CD14-positive monocyte (primary cell): ENCODE measurements at places on chromosomes 4 and X. TPM values are rescaled to one million over a fixed set of nuclear protein-coding genes. Genes with fewer than 3 reads are reported as not detected.

DNA sequence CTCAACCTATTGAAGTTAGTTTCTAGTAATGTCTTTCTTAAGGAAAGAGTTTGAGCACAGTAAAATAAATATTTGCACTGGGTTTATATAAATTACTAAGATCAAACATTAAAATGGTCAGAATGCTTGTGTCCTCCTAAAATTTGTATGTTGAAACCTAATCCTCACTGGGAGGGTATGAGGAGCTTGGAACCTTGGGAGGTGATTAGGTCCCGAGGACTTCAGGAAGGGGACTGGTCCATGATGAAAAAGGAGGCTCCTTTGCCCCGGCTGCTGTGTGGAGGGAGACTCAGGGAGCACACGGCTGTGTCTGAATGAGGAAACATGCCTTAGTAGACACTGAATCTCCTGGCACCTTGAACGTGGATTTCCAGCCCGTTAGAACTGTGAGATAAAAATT is 221.9 kb downstream of the TENM3 start:
- no peak for DNase-seq
- no peaks in the 10 kb centered on the region for H3K36me3 ChIP-seq
- H3K27me3 ChIP-seq, result no peaks in the 10 kb centered on the region
- no peak overlapping the region for H3K4me3 ChIP-seq

DNA sequence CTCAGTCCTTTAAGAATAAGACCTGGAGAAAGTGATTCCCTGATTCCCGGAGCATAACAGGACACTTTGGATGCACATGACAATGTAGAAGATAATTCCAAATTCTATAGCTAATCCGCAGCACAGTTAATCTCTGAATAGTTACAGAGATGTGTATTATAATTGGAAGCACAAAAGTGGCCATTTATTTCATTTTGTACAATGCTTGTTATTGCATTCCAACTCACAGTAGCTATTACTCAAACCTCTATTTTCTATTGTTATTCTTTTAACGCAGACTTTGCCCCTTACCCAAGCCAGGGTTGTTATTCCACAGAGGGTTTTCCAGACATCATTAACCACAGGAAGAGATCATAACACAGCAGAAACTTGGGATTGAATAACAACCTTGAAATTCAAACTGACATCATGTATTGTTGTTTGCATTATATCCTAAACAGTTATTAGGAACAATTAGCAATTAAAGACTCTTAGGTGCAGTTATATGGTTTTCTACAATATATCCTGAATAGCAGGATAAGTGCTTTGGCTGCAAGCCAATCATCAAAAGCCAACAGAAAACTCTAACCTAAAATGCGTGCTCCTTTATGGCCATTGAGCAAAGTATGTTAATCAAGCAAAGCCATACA is 984.0 kb upstream of the TENM3 start:
- DNase-seq, result no peak
- no peak overlapping the region for H3K27ac ChIP-seq
- no peaks in the 10 kb centered on the region for H3K36me3 ChIP-seq
- no peaks in the 10 kb centered on the region for H3K27me3 ChIP-seq
- H3K4me3 ChIP-seq, result no peak overlapping the region

DNA sequence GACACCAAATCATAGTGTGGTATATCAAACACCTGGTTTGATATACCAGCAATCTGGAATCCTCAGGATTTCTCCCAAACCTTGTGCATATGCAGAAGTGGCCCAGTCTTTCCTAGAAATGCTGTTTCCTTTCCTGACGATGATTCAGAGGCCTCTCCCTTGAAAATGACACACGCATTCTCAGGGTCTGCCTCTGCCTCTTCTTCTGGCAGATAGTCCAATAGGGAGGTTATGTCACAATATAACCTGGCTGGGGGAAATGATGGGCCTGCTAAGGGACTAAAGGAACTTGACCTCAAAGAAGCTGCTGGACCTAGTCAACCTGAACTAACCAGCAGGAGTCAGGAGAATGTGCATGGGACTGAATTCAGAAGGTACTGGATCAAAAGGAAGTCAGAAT is 435.2 kb downstream of the IDS start:
- peaks cover 5% of the 10 kb centered on the region for H3K4me1 ChIP-seq
- H3K27ac ChIP-seq, result no peak overlapping the region
- DNase-seq, result no peak
- H3K27me3 ChIP-seq, result no peaks in the 10 kb centered on the region
- no peak overlapping the region for H3K4me3 ChIP-seq

The AMELX gene
- polyA plus RNA-seq, result not detected

- DNase-seq, result no peak
- H3K4me1 ChIP-seq, result no peaks in the 10 kb centered on the region
- H3K4me3 ChIP-seq, result no peak overlapping the region
- no peaks in the 10 kb centered on the region for H3K36me3 ChIP-seq
These were observed 123.5 kb upstream of the BMPR1B start for GRCh38 chr4:94634271-94634670.

DNA sequence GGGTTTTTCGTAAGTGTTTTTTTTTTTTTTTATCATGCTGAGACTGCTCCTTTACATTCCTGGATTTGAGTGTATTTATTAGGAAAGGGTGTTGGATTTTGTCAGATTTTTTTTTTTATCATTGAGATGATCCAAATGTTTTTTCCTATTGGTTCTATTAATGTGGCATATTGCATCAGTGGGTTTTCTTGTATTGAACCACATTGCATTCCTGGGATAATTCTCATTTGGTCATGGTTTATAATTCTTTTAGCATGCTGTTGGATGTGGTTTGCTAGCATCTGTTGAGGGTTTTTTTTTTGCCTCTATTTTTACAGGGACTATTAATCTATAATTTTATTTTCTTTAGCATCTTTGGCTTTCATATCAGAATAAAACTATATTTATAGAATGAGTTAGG is 28.8 kb downstream of the COL4A5 start:
- H3K36me3 ChIP-seq, result no peaks in the 10 kb centered on the region
- no peaks in the 10 kb centered on the region for H3K4me1 ChIP-seq
- no peaks in the 10 kb centered on the region for H3K27me3 ChIP-seq
- no peak for DNase-seq

The BEX2 gene
- 0.66 TPM for polyA plus RNA-seq

The ADH7 gene
- polyA plus RNA-seq, result not detected in 2 replicates

The CSAG2 gene
- not detected in 2 replicates for polyA plus RNA-seq

DNA sequence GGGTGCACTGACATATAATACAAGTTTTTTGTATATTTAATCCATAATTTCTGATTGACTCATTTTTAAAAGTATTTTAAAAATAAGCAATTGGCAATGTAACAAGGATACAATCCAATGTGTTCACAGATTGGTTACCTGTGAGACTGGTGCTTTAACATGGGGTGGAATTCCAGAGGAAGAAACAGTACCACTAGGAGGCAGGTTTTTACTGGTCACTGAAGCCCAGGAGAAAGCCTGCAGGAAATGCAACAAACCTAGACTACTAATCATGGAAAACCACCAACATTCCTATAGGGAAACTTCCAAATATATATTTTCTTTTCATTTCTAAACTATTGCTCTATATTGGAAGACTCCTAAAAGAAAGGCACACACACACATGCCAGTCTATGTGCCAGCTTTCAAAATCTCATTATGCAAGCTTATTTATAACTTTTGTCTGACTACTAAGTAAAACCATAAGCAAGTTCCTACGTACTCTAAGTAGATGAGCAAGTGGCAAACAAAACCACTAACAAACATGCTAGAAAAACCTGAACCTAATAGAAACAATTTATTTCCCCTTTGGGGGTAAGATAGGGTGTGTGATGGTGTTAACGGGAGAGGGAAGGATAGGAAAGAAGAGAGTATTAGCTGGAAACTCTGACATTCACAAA is 19.2 kb downstream of the G3BP2 start:
- H3K36me3 ChIP-seq, result peaks cover 99% of the 10 kb centered on the region
- no peak overlapping the region for H3K27ac ChIP-seq
- H3K4me3 ChIP-seq, result no peak overlapping the region
- H3K4me1 ChIP-seq, result no peaks in the 10 kb centered on the region

The CFI gene
- not detected for polyA plus RNA-seq

DNA sequence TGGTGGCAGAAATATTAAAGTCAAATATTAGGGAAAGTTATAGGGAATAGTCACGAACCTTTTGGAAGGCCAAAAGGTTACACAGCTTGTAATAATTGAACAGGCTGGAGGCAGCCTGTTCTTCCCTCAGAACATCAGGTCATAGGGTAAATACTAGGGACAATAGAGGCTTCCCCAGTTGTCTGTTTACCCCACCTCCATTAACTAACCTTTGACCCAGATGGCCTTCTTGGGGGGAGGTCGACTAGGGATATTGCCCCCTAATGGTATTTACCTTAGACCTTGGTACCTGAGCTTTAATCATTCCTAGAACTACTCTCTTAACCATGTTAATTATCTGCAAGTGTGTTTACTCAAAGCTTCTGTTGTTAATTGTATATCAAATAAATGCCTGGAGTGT is 26.0 kb downstream of the C4orf17 start:
- H3K27me3 ChIP-seq, result no peaks in the 10 kb centered on the region
- no peak for DNase-seq
- no peak overlapping the region for H3K4me3 ChIP-seq
- no peak overlapping the region for H3K27ac ChIP-seq
- no peaks in the 10 kb centered on the region for H3K36me3 ChIP-seq

DNA sequence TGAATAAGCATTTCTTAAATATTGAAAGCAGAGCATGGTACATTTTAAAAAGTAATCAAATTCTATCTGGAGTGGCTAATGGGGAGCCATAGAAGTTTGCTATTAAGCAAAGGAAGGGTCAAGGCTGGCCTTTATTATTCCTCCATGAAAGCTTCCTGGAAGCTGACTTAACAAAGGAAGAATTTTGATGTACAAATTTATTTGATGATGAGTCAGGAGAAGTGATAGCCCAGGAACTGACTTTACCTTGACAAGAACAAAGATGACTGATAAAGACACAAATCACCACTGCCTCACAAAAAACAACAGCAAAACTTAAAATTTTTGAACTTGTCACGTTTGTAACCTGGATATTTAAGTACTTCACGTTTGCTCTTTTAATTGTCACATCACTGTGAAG is 872.1 kb downstream of the PCDH7 start:
- H3K27me3 ChIP-seq, result no peaks in the 10 kb centered on the region
- no peak overlapping the region for H3K27ac ChIP-seq
- no peak overlapping the region for H3K4me3 ChIP-seq
- no peak for DNase-seq
- no peaks in the 10 kb centered on the region for H3K4me1 ChIP-seq

DNA sequence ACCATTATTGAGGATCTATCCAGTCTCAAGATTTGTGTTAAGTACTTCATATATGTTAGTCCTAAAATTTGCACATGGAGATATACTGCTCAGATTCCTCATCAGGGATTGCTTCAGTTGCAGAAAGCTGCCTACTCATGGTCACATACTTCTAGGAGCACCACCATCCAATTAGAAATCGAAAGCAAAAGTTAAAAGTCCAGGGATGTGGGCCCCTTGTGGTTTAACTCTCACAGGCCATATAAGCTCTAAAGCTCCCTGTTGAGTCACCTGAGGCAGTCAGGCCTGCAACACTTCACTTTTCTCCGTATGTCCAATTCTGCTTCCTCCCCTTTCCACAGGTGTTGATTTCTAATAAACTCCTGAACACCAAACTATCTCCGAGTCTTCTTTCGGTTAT is 84.2 kb downstream of the CNOT6L start:
- peaks cover 26% of the 10 kb centered on the region for H3K36me3 ChIP-seq
- peak; percentile 57 for DNase-seq
- peaks cover 10% of the 10 kb centered on the region for H3K4me1 ChIP-seq
- peak overlapping the region; percentile 74 for H3K27ac ChIP-seq
- no peak overlapping the region for H3K4me3 ChIP-seq

- no peaks in the 10 kb centered on the region for H3K36me3 ChIP-seq
- no peaks in the 10 kb centered on the region for H3K27me3 ChIP-seq
- H3K4me3 ChIP-seq, result no peak overlapping the region
- no peak overlapping the region for H3K27ac ChIP-seq
These were observed 30.1 kb downstream of the KDM6A start for GRCh38 chrX:44903107-44903506.

DNA sequence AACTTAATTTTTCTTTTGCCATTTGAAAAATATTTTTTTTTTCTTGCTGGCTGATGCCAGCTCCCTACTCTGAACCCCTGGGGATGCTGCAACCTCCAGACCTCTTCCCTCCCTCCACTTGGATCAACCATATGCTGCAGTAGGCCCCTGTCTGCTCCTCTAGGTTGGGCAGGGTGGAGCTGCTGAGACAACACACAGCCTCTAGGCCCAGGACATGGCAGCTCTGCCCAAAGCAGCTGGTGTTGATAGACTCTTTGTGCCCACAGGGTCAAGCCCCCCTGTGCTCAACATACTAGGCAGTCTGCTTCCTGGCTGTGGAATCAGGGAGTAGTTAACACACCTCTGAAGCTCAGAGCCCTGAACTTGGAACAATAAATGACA is 19.9 kb upstream of the CLNK start:
- H3K27me3 ChIP-seq, result no peaks in the 10 kb centered on the region
- no peak for DNase-seq
- H3K36me3 ChIP-seq, result no peaks in the 10 kb centered on the region
- no peaks in the 10 kb centered on the region for H3K4me1 ChIP-seq

DNA sequence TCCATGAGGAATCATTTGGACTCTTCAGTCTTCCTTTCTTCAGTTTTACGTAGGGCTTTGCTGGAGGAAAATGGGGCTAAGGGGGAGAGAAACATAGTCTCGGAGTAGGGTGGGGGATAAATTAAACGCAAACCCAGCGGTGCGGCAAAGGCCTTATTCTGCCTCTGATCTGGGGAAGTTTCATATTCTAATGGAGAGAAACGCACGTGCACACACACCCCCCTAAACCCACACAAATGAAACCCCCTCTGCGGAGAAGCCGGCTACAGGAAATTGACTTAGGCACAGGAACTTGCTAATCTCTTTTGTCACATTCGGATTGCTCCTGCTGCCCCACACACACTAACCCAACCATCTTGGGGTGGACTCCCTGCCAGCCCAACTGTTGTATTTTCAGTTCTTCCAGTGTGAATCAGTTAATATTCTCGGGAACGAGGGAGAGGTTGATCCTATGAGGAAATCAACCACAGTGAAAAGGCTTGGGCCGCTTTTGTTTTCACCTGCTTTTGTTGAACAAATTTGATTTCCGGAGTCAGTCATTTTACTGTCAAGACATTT is at the start of gene RHOH:
TSS of gene RHOH (plus strand) at position 308 of the 558 bp plus-strand sequence. CDS start 46,356 bp downstream, outside the sequence.
- peaks cover 55% of the 10 kb centered on the region for H3K4me1 ChIP-seq
- H3K4me3 ChIP-seq, result peak within 1 kb of the TSS; percentile 50
- peak; percentile 48 for DNase-seq
- no peak within 1 kb of the TSS for H3K27ac ChIP-seq
- no peaks in the 10 kb centered on the region for H3K36me3 ChIP-seq

DNA sequence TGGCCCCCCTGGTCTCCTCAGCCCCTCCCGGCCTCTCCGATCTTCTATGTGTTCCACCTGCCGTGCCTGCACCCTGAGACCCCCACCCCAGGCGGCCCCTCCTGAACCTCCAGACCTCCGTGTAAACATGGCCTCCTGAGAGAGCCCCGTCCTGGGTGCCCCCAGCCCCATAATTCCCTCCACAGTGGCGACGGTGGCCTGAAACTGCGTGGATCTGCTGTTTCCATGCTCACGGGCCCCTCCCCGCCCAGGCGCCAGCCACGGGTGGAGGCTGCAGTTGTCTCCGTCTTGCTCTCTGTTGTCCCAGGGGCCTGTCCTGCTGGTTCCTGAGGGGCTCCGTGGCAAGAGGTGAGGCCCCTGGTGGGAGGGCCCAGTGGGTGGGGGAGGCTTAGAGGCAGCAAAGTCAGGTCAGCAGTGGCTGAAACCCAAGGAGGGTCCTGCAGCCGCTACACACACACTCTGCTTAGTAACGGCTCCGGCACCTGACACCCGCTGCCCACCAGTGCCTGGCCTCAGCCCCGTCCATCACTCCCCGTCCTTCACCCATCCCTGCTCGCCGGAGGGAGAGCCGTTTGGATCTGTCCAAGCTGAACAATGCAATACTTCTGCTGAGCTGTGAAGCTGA is 75.8 kb downstream of the FAM53A start:
- H3K4me1 ChIP-seq, result no peaks in the 10 kb centered on the region
- DNase-seq, result no peak
- H3K36me3 ChIP-seq, result no peaks in the 10 kb centered on the region
- no peaks in the 10 kb centered on the region for H3K27me3 ChIP-seq
- no peak overlapping the region for H3K27ac ChIP-seq

The GABRE gene
- not detected for polyA plus RNA-seq
